ENCODE measurements at places on chromosomes 2 and 18.

DNA sequence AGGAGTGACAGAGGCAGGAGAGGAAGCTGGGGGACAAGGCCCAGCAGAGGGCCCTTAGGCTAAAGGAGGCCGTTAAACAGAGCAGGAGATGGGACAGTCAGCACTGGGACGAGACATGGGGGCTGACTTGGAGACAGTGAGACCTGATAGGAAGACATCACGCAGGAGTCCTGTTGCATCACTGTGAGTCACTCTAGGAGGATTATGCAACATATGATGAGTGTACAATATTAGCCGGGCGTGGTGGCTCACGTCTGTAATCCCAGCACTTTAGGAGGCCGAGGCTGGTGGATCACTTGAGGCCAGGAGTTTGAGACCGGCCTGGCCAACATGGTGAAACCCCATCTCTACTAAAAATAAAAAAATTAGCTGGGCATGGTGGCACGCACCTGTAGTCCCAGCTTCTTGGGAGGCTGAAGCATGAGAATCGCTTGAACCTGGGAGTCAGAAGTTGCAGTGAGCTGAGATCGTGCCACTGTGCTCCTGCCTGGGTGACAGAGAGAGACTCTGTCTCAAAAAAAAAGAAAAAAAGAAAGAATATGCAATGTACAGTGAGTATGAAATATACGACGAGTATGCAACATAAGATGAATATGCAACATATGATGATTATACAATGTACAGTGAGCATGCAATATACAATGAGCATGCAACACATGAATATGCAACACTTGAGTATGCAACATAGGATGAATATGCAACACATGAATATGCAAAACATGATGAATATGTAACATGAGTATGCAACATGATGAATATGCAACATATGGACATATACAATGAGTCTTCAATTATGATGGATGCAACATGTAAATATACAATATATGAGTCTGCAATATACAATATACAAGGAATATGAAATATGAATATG is 83.3 kb upstream of the ID2 start:
- DNase-seq: no peak

- DNase-seq: peak; percentile 26
These were observed 691 bp downstream of the BIRC6 start for GRCh38 chr2:32357318-32358110.

GRCh38 chr2:102155703-102156515 is 13.4 kb downstream of the IL1R1 start:
- no peak for DNase-seq

DNA sequence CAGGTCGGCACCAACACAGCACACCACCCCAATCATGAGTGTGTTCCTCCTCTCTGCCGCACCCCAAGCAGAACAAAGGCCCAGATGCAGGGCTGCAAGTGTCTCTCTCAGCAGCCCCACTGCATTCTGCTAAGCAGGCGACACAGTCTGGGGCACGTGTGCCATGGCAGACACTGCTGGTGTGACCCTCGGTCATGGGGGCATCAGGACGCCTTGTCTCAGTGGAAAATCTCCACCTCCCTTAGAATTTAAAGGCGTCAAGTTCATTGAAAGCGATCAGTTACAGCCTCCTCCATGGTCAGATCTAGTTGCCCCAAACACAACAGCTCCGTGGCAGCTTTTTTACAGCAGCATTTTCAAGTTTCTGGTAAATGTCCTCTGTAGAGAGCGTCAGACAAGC is 57.2 kb downstream of the ADNP2 start:
- no peak for DNase-seq

DNA sequence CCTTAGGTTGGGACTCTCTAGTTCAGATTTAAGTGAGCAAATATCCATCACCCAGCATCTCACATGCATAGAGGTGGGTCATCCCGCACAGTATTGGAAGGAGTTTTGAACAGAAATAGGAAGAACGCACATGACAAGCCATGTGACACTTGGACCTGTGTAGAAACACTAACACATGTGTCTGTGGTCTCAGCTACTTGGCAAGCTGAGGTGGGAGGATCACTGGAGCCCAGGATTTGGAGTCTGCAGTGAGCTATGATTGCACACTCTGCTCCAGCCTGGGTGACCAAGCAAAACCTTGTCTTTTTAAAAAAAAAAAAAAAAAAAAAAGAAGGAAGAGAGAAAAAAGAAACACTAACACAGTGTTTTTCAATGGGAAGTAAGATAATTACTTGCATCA is 5.4 kb upstream of the MTCL1 start:
- no peak for DNase-seq

DNA sequence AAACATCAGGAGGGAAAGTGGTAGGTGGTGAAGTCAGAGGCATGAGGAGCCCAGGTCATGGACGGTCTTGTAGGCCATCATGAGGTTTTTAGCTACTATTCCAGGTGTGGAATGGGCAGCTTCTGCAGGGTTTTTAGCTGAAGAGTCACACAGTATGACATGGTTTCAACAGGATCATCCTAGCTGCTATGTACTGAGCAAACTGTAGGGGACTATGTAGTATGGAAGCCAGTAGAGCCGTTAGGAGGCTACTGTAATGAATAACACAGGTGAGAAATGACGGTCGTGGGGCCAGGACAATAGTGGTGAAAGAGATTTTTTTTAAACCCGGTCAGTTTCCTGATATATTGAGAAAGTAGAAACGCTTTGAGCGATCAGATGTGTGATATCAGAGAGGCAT is 167.6 kb upstream of the FN1 start:
- DNase-seq: no peak

DNA sequence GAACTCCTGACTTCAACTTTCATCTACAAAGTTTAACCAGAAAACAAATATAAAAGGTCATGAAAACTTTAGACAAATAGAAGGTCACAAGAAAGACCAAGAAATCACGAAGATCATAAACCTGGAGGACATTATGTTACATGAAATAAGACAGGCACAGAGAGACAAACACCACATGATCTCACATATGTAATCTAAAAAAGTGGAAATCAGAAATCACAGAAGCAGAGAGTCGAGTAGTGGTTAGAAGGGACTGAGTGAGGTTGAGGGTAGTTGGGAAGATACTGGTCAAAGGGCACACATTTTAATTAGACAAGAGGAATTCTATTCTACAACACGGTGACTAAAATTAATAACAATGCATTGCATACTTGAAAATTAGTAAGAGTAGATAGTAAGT is 1.4 kb downstream of the GCFC2 start:
- no peak for DNase-seq

- no peak for DNase-seq
These were observed 42.1 kb downstream of the BMP10 start for GRCh38 chr2:68828887-68829708.

- no peak for DNase-seq
These were observed 7.1 kb upstream of the ZFP36L2 start for GRCh38 chr2:43233218-43234212.

DNA sequence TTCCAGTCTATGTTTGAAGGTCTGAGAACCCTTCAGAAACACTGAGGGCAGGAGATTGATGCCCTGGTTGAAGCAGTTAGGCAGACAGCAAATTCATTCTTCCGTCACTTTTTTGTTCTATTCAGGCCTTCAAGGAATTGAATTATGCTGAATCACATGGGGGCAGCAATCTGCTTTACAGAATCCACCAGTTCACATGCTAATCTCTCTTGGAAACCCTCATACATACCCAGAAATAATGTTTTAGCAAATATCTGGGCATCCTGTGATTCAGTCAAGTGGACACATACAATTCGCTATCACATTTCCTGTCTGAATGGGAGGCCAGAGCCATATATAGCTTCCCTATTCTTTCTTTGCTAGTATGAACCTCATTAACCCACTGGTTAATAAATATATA is 301.4 kb upstream of the CNTNAP5 start:
- no peak for DNase-seq

- no peak for DNase-seq
These were observed 41.9 kb downstream of the RPIA start for GRCh38 chr2:88733155-88733902.

GRCh38 chr2:188787021-188787657 is 187.0 kb upstream of the COL3A1 start:
- no peak for DNase-seq

- DNase-seq: no peak
These were observed 4.6 kb downstream of the SP140 start for GRCh38 chr2:230230087-230230486.

DNA sequence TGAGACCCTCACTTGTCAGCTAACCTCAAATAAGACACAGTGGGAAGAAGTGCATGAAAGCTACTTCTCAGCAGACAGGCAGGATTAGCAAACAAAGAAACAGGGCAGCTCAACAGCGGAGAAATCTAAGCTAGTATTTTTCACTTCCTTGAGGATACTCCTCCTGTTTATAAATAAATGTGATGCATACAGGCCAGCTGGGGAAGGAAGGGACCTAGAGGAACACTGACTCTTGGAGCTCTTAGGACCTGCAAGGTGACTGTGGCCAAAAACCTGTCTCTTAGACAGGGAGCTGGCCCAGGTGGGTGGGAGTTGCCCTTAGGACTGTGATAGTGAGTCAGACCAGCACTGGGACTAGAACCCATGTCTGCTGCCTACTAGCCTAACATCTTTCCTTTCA is 4.8 kb downstream of the REEP1 start:
- no peak for DNase-seq

DNA sequence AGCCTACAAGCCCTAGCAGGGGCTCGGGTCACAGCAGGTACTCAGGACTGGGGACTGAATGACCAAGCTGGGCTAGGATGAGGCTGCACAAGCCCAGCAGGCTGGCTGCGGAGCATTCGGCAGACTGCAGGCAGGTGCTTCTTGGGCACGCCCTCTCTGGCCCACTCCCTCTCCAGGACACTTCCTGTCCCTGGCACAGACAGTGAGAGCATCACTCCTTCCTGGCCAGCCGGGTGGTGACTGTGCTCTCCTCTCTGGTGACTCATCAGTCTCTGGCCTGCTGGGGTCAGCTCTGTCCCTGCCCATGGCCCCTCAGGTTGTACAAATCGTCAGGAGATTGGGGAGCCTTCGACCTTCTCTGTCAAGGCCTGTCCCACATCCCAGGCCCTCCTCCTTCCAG is 22.5 kb downstream of the C1QL2 start:
- DNase-seq: no peak

GRCh38 chr2:47404356-47404755 is 1.4 kb downstream of the MSH2 start:
- DNase-seq: no peak

DNA sequence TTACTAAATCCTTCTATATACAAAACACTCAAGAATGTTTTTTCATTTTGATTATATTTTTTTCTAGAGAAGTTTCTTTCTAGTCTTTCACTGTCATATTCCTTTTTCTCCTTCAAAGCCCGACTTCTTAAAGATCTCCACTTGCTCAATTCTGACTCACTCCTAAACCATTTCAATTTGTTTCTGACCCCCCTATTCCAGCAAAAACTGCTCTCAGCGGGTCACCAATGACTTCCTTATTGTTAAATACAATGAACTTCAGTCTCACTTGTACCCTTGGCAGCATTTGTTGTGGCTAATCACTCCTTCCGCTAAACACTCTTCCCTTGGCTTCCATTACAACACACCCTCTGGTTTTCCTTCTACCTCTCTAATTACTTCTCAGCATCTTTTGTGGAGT is 111.1 kb upstream of the RBBP8 start:
- DNase-seq: no peak

GRCh38 chr2:129765678-129766351 is 213.7 kb upstream of the RAB6C start:
- no peak for DNase-seq

GRCh38 chr2:200317975-200318374 is 11.5 kb downstream of the SPATS2L start:
- no peak for DNase-seq

DNA sequence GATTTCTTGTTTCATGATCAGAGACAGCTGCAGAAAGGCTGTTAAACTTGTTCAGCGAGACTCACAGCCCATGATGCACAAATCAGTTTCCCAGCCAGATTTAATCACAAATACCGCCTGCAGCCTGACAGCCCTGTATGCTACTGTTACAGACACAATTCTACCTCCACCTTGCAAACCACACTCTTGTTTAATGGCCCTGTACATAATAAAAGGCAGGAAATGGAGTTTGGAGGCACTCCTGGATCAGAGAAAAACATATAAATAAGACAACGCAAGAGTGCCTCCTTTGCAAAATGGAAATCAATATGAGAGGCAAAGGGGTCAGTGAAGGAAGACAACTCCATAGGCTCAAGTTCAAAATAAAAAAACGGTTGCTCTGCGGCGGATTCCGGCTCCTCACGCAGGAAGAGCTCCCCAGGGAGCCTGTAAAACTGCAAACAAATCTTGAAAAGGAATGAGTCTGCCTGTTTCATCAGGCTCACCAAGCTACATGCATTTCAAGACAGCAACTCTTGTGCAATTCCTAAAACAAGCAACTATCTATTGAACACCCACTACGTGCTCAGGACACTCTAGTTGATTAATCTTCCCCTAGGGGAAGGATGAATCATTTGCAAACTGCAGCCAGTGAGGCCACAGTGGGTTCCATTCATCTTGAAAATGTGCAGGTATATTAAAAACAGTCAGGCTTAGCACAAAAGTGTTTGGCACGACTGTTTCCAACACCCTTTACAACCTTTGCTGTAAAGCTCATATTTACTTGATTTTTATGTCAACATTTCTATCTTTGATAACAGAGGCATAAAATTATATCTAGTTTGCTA is 37.5 kb downstream of the TBC1D8 start:
- DNase-seq: no peak

GRCh38 chr2:205401511-205401910 is 280.8 kb upstream of the NRP2 start:
- no peak for DNase-seq

- no peak for DNase-seq
These were observed 18.0 kb upstream of the DAPL1 start for GRCh38 chr2:158777077-158777476.

DNA sequence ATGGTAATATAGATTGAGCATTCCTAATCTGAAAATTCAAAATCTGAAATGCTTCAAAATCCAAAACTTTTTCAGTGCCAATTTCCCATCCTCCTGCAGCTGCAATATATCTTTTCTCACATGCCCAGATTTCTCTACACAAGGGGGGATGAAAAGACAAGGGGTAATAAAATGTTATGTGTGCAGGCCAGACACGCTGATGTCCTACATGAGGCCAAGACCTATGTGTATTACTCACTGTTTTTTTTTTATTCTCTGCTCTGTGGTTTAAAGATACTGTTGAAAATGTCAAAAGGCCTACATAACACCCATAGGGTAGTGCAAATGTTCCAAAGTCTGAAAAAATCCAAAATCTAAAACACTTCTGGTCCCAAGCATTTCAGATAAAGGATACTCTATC is 41.2 kb upstream of the CWC22 start:
- DNase-seq: no peak

- DNase-seq: no peak
These were observed 206.5 kb upstream of the ZSWIM2 start for GRCh38 chr2:187055463-187055862.

GRCh38 chr2:150169237-150169629 is 318.2 kb downstream of the RND3 start:
- DNase-seq: no peak

DNA sequence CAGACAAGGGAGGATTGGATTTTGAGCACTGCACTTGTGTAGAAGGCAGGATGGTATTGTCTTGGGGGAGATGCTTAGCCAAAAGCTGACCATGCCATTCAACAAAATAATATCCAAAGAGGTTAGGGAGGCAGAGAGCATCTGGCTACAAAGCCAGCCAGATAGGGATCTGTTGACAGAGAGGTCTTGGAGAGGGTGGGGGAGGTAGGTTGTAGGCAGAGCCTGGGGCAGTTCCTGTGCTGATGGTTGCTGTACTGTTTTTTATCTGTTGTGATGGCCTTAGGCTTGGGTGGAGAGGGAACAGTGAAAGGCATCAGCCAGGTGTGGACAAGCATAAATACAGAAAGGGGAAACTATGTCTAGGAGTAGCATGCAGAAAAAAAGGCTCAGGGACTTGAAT is 100.9 kb downstream of the AQP4 start:
- DNase-seq: no peak

GRCh38 chr2:196957442-196957841 is 30.9 kb upstream of the PGAP1 start:
- no peak for DNase-seq

All from activated gamma-delta T cell (primary cell).